ENCODE measurements at places on chromosomes 11 and 22.

GRCh38 chr22:41301085-41302020 lies at the start of gene ZC3H7B:
TSS of gene ZC3H7B (plus strand) at chr22:41301525. CDS start at chr22:41320661, 19,136 bp downstream.
- DNase-seq = no peak

DNA sequence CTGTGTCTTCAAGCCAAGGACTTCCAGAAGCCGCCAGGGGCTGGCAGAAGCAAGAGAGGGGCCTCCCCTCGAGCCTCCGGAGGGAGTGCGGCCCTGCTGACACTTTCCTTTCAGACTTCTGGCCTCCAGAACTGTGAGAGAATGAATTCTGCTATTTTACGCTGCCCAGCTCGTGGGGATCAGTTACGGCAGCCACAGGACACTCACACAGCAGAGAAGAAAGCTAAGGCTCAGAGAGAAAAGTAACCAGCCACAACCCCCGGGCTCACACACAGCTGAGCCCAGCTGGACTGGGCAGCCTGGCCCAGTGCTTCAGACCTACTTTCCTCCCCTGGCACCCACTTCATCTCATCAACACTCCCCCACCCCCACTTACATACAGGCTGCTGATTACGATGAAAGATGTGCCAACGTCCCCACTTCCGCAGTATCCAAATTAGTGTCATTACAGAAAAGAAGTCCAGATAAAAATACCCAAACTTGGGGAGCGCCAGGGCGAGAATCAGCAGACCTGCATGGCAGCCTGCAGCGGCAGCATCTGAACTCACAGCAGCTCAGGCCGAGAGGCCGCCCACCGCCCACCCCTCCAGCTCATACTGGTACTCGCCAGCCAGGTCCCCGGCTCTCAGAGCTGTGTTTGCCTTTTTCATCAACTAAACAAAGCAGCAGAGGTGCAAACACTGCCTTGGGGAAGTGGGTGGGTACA lies 15.3 kb downstream of the PHF21B start:
- DNase-seq = no peak

- DNase-seq = no peak
These were observed 68.2 kb upstream of the SESN3 start for GRCh38 chr11:95299078-95299679.

- DNase-seq = no peak
These were observed 11.6 kb downstream of the SLC3A2 start for GRCh38 chr11:62892077-62892922.

DNA sequence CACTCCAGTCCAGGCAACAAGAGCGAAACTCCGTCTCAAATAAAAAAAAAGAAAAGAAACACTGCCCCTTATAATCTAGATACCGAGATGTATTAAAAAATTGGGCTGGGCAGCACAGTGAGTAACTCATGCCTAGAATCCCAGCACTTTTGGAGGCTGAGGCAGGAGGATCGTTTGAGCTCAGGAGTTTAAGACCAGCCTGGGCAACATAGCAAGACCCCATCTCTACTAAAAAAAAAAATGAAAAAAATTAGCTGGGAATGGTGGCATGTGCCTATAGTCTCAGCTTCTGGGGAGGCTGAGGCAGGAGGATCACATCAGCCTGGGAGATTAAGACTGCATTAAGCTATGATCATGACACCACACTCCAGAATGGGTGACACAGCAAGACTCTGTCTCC lies 24.9 kb downstream of the DDX6 start:
- DNase-seq = no peak

DNA sequence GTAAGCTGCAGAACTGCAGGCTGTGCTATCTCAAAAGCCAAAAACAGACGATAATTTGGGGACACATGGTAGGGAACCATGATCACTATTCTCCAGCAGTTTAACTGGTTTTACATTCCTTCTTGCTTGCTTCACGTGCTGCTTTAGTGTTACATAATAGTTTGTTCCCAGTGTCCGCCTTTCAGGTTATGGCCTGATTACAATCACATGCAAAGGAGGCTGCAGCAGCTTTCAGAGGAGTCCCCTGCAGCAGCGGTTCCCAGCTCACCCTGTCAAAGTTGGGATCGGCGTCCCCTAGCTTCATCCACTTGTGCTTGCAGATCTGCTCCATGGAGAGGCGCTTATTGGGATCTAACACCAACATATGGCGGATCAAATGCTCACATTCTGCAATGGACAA lies 39.2 kb upstream of the APOA1 start:
- DNase-seq = no peak

DNA sequence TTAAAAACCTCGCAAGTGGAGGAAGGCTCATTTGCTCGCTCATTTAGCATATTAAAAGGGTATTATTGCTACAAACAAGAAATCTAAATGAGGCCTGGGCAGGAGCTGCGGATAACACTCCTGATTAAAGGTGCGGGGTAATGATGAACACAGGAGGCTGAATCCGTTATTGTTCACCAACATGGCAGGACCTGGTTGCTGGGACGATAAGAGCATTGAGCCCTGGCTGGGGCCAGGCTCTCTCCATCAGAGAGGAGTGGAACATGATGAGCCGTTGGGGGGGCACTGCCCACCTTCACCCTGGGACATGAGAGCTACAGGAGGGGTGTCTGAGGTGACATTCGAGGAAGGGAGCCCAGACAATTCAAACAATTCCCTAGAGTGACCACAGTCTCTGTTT lies 211.7 kb downstream of the NXPE2 start:
- no peak for DNase-seq

GRCh38 chr22:19843107-19843856 lies 11.4 kb downstream of the GNB1L start:
- no peak for DNase-seq

DNA sequence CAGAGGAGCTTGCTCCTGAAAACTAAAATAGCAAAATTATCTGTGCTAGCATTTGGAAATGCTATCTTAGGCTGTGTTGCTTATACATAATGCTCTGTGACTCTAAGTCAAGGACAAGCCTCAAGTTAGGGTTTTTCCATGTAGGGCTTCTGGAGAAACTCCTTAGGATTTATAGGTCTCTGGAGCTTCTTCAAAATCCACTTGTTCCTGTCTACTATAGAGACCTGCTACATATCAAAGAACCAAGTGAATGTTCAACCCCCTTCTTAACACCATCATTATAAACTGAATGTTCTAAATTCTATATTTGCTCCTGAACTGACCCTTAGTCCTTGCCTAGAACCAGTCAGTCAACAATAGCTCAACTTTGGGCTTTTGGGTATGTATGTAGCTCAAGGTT lies 523.1 kb upstream of the CCDC90B start:
- no peak for DNase-seq

DNA sequence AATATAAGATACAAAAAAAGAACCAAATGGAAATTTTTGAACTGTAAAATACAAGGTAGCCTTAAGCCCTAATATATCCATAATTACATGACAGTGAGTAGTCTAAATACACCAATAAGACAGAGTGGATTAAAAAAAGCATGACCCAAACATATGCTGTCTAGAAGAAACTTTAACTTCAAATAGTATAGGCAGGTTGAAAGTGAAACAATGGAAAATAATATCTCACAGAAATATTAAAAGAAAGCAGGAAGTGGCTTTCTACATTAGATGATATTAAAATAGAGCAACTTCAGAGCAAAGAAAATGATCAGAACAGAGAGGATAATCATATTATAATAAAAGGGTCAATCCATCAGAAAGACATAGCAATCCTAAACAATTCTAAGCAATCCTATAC lies 21.8 kb downstream of the DCUN1D5 start:
- DNase-seq = no peak

- DNase-seq = no peak
These were observed 6.5 kb downstream of the MSANTD2 start for GRCh38 chr11:124793466-124794278.

DNA sequence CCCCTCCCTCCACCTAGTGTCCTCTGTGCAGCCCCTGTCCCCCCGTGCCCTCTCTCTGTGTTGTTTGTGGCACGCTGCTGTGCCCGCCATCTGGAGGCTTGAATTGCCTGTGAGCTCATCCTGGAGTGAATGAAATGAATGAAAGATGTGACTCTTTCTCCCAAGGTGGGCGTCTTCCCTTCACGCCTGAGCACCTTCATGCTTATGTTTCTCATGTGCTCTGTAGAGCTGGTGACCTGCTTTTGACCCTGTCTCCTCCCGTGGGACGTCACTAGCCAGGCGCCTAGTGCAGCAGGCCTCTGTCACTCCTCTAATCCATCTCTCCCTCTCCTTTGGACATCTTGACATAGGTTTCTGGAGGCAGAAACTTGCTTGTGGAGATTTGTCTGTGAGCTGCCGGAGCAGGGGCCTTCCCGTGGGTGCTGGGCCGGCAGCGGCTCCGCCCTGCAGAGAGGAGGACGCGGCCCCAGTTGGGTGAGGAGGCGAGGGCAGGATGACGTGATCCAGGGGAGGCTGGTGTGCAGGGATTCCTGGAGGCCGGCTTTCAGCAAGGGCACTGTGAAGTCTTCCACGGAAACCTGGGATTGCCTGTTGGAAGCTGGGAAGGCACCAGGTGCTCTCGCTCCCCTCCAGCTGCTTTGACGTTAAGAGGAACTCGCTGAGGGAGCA lies 40.6 kb downstream of the MUC6 start:
- no peak for DNase-seq

GRCh38 chr22:35746946-35747703 lies 29.5 kb downstream of the APOL5 start:
- DNase-seq = no peak

- no peak for DNase-seq
These were observed 189.9 kb downstream of the BCR start for GRCh38 chr22:23370251-23370650.

DNA sequence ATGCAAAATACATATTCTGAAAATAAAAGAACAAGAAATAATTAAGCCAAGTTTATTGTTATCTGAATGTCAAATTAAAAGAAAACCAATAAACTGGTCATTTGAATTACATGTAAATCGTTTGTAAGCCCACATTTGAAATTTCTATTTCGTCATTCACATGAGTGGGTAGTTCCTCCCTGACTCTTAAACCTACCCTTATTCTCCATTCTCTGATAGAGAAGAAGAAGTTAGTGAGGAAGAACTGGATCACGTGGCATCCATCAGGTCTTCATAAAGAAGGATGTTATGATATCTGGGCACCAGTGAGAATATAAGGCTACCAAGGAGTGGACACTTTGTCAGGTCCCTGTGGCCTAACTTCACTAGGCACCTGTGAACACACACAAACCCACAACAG lies 328.1 kb downstream of the OPCML start:
- DNase-seq = no peak

- no peak for DNase-seq
These were observed 4.9 kb downstream of the SCGB1C1 start for GRCh38 chr11:197741-198235.

- DNase-seq = no peak
These were observed 35.3 kb upstream of the FCHSD2 start for GRCh38 chr11:73177380-73177777.

GRCh38 chr11:68213135-68213515 lies at the start of gene KMT5B:
TSS of gene KMT5B (minus strand) at chr11:68213296. CDS start at chr11:68190076, 23,220 bp downstream.
- no peak for DNase-seq

DNA sequence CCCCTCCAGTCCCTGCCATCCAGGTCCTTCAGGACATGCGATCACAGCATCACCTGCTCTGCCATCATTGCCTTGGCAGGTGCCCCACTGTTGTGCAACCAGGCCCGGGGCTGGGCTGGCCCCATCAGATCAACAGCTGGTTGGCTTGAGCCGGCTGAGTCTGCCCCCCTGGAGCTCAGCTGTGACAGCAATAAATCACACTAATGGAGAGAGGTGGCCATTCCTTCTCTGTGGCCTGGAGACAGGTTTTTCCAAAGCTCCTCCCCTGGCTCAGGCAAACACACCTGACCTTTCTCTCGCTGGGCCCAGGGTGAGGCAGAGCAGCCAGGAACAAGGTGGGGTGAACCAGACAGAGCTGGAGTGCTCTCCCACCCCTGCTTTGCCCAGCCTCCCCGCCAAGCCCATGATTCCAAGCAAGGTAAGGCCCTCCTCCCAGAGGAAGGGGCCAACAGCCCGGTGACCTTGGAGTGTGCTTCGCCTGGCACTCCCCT lies 8.9 kb upstream of the FXYD2 start:
- no peak for DNase-seq

- DNase-seq = no peak
These were observed 36.4 kb upstream of the CARD16 start for GRCh38 chr11:105081412-105082150.

- no peak for DNase-seq
These were observed 58.2 kb downstream of the YAP1 start for GRCh38 chr11:102168481-102168880.

DNA sequence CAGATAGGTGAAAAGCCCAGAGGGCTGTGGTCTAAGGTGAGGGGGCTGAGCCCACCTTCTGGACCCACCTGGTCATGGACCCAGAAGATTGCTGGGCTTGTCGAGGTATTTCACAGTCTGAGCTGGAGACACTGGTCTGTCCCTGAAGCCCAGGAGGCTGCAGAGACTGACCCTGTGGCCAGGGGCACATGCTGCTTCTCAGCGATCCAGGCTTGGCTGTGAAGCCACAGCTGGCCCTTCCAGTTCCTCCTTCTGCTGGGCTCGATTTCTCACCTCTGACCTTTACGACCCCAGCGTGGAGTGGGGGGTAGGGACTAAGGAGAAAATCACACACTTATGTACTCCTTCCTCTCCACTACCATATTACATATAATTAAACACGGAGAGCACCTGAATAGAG lies 88.5 kb downstream of the NECTIN1 start:
- DNase-seq = no peak

DNA sequence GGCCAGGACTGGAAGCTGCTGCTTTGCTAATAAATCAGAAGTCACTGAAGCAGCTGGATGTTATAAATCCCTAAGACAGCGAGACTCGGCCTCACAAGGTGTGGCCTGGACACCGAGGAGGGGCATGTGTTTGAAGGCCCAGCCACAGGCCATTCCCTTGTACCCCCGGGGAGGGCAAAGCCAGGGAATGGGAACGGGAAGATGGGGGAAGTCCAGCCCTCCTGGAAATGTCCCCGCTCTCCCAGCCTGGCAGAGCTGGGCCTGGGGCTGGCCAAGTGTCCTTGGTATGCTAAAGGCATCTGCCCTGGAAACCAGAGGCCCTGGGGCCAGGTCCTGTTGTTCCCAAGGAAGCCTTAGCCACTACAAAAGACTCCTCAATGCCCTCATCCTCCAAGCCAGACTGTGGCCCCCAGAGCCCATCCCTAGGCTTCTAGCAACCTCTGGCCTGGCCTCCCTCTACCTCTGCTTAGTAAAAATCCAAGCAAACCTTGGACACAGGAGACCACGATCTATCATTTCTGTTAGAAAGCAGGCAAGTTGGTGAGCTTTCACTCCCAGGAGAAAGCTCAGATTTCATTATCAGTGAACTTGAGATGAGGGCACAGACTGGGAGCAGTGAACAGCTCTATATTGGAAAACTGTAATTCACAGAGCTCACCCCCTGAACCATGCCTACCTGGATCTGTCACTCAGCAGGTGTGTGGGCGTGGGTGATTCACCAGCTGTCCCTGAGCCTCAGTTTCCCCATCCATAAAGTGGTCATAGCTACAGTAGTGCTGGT lies 11.0 kb downstream of the CHST1 start:
- no peak for DNase-seq

DNA sequence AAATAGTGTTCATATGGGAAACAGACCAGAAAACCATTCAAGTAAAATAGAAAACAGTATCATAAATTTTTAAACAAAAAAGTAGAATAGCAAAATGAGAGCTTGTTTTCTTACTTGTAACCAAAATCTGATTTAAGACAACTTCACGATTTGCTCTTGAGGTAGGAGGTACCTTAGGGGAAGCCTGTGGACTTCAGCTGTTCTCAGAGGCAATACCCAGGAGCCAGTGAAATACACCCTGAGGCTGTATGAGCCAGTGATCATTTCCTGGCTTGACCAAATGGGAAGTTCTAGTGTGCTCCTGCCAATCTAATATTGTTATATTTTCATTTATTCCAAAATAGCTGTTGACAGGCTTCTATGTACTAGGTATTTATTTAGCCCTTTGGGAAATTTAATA lies 104.8 kb downstream of the ARHGAP42 start:
- no peak for DNase-seq

All from AG09309 (cell line).